ENCODE measurements at places on chromosomes 4 and X. TPM values are rescaled to one million over a fixed set of nuclear protein-coding genes. Genes with fewer than 3 reads are reported as not detected.

DNA sequence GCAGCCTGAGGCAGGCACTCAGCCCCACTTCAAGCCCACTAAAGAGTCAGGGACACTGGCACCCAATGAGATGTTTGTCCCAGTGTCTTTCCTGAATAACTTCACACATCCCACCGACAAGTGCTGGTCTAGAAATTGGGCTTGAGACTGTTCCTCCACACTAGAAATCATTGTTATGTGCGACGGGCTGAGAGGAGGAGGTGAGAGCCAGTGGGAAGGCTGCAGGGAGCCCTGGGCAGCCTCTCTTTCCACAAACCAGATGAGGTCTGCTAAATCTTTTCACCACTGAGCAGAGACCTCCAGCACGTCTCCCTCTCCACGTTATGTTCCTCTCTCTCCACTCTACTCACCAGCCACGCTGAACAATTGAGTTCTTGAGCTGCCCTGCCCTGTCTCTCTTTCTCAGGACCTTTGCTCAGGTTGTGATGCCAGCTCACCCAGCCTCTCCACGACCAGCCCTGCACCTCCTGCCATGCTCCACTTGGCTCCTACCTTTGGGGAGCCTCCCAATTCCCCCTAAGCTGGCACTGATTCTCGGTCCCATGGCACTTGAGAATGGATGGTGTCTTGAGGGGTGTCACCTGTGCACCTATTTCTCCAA, 8.4 kb downstream of the SCD5 start:
- DNase-seq, result no peak

DNA sequence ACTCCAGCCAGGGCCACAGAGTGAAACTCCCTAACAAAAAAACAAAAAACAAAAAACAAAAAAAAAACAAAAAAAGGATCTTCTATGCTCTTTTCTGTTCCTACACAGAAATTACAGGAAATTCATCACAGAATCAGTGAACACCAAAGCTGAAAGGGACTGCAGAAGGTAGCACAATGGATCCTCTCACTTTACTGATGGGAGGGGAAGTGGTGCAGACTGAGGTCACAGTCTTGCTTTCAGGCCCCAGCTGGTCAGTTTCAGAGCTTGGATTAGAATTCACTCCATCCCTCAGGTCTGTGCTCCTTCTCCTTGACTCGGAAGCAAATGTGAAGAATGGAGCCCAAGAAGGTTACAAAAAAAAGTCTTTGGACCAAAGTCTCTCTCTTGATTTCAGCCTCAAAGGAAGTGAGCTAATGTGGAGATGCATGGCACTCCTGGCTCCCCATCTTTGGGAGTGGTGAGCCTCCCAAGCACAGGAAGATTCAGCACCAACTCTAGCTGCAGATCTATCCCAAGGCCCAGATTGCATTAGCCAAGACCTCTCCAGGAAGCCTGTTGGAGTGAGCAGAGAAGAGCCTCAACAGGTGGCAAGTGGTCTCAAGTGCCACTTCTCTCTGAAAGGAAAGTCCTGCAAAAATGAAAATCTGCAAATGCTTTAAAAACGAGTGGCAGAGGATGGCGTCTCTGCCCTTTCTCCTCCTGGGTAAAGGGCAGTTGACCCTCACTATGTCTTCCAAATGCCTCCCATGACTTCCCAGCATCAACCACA, 176.0 kb downstream of the MAML3 start:
- no peak for DNase-seq

DNA sequence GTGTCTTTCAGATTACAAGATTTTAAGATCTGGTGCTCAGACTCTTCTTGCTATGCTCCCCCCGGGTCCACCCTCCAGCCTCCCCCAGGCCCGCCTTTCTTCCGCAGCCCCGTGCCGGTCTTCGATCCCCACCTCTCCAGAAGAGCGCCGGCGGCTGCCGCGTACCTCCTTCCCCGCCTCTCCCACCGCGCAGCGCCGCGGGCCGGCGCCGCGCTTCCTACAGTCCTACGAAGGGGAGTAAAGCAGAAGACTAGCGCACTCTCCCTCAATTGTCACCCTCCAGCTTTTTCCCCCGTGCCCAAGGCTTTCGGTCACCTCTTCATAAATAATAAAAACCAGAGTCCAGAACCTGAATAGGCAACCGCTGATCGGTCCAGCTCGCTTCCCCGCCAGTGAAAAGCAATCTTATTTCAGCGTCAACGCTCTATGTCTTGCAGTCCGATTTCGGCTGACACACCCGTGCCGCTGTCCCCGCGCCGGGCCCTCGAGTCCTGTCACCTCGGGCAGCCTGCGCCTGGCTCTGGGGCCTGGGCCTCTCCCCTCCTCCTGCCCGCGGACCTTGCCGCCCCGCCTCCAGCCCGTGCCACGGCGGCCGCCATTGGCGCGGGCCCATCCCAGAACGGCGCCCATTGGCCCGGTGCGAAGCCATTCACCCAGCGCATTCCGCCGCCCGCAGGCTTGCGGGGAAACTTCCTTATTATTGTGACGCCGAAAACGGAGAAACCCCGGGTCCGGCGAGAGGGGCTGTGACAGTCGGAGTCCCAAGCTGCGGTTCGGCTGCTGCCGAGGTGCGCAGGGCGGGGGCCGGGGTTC, at the start of gene HERC3:
TSS of gene HERC3 (plus strand) at position 694 of the 813 bp plus-strand sequence. CDS start 13,344 bp downstream, outside the sequence.
- DNase-seq, result peak; percentile 93

DNA sequence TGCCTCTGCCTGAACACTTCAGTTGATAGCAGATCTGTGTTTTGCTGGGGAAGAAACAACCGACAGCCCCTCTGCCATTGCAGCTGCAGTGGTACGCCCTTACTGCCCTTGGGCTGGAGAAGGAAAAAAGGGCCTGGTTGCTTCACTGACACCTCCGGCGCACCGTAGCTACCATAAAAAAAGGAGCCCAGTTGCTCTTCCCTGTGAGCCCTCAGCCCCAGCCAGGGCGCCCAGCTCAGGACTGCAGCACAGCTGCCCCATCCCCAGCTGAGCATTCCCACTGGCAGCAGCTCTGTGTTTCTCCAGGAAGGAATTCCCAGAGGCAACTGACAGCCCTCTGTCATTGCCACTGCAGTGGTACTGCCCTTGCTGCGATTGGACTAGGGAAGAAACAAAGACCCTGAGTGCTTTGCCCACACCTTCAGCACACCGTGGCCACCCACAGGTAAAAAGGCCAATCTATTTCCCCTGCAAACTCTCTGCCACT, 142.7 kb downstream of the DKK2 start:
- DNase-seq, result no peak

TMPRSS11E gene
- total RNA-seq, result not detected

FGA gene
- total RNA-seq, result not detected

DNA sequence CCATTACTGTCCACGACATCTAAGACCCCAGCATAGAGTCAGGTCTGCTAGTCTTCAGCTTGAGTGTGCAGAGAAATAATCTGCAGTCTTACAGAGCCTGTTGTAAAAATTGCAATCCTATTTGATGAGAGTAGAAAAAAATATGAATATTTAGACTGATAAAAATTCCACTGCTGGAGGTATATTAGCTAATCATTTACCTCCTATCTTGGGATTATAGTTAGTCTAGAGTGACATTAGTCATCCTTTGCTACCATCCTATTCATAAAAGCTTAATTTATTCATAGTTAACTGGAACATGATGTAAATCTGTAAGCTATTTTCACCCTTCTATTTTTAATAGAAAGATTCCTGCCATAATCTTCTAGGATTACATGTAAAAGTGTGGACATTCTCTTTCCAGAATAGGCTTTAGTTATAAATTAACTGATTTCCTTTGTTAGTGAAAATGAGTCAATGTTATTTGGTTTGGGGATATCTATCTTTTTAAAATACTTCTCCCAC, 26.7 kb downstream of the C4orf54 start:
- DNase-seq, result no peak

- no peak for DNase-seq
Measured at GRCh38 chr4:55347610-55348228, 1.7 kb downstream of the SRD5A3 start.

SUPT20HL1 gene
- 0.13 TPM for total RNA-seq
